ENCODE measurements at places on chromosomes 1 and 21.

DNA sequence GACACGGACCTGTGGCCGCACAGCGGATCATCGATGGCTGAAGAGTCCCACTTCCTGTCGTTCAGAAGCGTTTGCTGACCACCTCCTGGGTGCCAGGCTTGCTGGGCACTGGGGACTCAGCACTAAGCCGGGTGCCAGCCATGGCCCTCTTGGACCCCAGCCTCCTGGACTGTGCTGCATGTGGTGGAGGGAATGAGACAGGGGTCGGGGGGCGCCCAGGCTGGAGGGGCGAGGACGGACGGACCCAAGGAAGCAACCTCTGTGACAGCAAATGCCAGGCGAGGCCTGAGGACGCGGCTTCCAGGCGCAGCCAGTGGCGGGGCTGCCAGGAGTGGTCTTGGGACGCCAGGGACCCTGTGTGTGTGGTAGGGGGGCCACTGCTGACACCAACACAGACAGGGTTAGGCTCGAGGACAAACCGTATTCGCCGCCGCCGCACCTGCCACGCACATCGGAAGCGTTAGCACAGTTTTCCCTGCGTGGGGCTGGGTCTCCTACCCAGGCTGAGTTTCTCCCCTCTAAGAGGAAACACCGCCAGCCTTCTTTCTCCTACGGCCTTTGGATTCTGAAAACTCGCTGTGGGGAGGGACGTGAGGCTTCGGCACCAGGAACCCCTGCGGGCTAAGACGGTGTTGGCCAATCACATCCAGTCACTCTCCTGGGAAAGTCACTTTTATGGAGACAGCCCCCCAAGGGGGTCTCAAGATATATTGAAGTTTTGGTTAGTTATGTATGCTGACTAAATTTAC lies 3.1 kb upstream of the MXRA8 start:
- DNase-seq = no peak

- DNase-seq = no peak
These were observed 72.7 kb upstream of the MUTYH start for GRCh38 chr1:45412899-45413298.

DNA sequence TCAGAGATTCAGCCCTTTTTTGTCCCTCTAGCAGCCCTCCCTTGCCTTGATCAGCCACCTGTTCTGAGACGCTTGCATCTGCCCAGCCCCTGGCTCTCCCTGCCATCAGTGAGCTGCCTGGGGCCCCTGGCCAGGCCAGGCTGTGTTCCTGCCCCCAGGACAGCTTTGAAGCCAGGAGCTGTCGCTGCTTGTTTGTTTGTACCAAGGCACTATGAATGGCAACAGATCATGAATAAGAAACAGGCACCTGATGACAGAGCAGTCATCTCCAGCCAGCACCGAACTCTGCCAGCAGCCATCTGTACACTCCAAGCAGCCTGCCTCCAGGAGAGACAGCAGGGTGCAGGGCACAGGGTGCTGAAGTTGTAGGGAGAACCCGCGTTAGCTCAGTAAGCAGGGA lies 8.1 kb upstream of the VWA5B1 start:
- no peak for DNase-seq

DNA sequence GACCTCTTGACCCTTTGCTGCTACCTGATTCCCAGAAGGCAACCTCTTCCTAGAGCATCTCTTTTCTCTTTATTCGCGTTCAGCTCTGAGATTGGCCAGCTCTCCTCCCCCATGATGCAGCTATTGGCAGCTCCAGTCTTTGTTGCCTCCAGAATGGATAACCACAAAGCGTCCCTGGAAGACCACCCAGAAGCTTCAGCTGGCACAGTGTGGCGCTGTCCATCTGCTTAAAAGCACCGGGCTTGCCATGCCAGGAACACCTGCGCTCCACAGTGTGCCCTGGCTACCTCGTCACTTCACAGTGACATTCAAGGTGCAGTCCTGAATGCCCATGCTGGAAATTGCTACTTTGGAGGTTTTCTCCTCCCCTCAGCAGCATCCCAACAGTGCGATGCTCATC lies 353.9 kb downstream of the LMO4 start:
- DNase-seq = no peak

DNA sequence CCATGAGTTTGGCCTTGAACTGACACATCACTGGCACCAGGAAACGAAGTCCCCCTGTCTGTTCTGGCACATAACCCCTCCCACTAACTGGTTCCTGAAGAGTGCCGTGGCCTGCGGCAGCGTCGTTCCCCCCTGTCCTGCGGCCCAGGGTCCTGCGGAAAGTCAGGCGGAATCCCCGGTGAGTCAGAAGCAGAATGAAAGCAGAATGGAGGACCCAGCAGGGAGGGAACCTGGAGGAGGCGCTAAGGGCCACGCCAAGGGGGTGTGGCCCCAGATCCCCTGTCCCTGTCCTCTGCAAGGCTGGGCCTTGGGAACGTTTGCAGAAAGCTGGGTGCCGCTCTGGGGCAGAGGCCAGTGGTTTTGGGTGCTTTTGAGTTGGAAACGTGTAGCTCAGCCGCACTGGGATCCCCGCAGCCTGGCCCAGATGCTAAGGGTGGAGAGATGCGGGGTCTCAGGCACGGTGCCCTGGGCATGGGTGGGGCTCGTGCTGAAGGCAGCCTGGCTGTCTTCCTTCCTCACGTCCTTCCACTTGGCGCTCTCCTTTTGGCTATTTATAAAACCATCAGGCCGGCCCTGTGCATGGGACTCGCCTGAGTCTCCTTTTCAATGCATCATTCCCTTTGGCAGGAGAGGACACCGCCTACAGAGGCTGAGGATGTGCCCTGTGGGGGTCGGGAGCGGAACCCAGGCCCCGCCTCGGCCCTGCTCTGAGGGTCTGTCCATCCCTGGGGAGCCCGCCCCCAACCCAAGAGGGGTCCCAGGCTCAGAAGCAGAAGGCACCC lies 36.2 kb downstream of the TP73 start:
- no peak for DNase-seq

DNA sequence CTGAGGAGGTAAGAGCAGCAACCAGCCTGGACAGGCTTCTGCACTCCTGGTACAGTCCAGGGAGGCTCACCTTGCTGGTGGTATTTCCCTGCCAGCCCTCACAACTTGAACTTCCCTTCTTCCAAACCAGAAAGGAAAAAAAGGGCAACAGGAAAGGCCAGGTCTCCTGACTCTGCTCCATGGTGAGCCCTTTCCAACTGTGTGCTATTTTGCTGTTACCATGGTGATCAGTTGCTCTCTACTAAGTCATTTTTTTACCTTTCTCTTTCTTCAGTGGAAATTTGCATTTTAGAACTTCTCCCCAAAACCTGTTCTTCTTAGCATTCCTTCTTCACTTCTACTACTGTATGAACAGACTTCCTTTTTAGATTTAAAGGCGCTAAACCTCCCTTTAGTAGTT lies 164.3 kb downstream of the GRIK1 start:
- no peak for DNase-seq

DNA sequence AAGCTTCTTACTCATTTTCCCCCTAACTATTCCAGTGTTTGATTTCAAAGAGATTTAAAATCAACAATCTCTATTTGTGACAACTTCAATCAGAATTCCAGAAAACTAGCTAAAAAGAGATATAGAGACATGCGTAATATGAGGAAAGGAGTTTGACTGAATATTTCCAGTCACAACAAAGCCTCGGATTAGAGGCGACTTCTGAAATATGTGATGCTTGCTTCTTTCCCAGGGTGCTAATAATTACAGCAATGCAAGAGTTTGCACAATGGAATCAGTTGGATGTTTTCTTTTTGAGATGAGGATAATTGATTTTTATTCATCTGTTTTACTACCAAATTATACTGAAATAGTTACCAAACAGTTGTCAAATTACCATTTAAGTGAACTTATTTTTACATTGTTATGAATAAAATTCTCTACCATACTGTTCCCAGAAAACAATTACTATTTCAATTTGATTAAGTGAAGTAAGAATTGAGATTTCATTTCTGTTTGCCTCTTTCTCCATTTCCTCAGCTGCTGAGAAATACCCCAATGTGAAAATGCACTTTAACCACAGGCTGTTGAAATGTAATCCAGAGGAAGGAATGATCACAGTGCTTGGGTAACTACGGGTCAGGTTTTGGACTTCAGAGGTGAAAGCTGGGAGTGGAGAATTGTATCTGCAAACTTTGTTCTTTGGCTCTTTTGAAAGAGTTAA lies 28.1 kb downstream of the KMO start:
- no peak for DNase-seq

GRCh38 chr1:97999320-97999719 lies 78.5 kb upstream of the DPYD start:
- no peak for DNase-seq

DNA sequence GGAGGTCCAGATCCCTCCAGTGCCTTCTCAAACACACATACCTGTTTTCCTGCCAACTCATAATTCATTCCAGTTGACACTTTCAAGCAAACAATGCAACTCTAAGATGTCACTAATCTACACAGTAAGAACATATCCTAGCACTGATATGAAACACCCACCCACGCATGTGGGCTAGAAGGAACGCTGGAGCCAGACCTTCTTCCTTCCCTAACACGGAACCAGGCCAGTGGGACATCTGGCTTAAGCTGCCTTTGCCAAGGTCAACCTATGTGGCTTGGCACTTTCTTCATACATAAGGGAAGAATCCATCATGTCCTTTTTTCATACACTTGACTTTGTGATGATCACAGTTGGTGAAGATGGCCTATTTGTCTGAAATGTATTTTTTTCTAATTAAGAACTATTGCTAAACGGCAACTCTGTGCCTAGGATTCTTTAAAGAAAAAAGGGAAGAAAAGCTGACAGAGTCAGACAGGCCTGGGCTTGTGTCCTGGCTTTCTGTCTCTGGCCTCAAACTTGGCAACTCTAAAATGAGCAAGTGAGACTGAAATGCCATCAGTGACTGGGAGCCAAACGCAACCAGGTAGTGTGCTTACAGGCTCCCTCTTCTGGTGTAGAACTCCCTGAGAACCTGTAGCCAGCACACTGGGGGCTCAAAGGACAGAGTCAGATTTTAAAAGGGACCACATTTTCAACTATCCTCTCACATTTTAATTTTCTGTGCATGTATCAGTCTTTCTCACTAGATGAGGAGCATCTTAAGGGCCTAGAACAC lies 92.6 kb upstream of the BEND5 start:
- DNase-seq = no peak

GRCh38 chr1:204499511-204500468 lies 5.2 kb upstream of the PIK3C2B start:
- DNase-seq = no peak

DNA sequence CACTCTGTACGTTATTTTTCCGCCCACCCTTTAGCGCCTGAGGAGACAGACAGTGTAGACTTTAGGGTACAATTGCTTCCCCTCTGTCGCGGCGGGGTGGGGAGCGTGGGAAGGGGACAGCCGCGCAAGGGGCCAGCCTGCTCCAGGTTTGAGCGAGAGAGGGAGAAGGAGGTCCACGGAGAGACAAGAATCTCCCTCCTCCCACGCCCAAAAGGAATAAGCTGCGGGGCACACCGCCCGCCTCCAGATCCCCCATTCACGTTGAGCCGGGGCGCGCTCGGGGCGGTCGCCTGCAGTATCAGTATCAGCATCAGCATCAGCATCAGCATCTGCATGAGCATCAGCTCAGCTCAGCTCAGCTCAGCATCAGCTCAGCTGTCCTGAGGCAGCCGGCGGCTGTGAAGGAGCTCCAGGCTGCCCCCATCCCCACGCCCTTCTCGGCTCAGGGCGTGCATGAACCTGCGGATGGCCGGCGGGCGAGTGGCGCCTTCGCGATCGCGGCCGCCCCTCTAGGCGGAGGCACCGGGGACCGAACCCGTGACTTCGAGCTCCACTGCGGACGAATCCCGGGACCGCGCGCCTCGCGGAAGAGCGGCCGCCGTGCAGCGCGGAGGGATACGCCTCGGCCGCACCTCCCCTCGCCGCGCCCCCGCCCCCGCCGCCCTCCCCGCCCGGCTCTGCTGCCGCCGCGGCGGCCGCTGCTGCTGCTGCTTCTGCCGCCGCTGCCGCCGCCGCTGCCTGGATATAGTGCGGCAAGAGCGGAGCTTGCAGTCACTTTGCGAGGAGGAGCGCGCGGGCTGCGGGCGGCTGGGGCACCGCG lies at the start of gene NCAM2:
Gene NCAM2, plus strand, starts transcription at position 774 of the 820 bp plus-strand sequence.
- no peak for DNase-seq

DNA sequence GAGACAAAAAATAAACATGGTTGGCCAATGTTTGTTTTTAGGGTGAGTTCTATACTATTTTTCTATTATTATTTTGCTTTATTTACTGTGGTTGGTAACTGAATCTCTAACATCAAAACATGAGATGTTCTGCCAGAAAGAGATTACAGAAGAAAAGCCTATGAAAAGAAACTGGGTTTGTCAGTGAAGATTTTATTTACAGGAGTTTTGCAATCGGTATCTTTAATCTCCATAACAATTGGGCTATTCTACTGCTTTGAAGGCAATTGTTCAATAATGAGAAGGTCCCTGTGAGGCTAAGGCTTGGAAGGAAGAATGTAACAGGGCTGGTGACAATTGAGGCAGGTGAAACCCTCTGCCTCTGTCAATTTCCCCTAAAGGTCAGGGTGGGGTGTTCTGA lies 155.5 kb downstream of the CLIC6 start:
- no peak for DNase-seq
